Stimulated activated naive CD8-positive, alpha-beta T cell treated with anti-CD3 and anti-CD28 coated beads, Interleukin-15, Interleukin-2, amounts not matched to agents 100 U/mL and 50 U/mL, for 24 hours (primary cell): ENCODE measurements at places on chromosomes 7 and 10.

GRCh38 chr10:65950075-65950474 lies 975.8 kb upstream of the LRRTM3 start:
- no peak for DNase-seq

- no peak for DNase-seq
Observed at GRCh38 chr7:102396710-102397019, 502 bp downstream of the PRKRIP1 start.

DNA sequence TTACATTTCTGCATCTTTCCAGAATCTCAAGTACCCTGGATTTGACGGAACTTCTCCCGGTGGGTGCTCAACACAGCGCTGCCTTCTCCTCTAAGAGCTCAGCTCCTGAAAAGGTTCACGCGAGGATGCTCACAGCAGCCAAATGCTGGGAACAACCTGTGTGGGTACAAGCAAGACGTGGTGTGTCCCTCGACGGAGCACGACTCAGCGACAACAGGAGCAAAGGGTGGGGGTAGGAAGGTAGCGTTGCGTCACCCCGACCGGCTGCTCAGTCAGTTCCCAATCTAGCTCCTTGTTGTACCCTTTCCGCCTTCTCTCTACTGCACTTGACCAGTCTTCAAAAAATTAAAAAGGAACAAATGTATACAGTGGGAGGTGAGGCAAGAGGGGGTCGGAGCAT lies 117.3 kb downstream of the PTPRN2 start:
- DNase-seq, result no peak

GRCh38 chr10:79255007-79255507 lies 92.2 kb upstream of the PPIF start:
- no peak for DNase-seq

DNA sequence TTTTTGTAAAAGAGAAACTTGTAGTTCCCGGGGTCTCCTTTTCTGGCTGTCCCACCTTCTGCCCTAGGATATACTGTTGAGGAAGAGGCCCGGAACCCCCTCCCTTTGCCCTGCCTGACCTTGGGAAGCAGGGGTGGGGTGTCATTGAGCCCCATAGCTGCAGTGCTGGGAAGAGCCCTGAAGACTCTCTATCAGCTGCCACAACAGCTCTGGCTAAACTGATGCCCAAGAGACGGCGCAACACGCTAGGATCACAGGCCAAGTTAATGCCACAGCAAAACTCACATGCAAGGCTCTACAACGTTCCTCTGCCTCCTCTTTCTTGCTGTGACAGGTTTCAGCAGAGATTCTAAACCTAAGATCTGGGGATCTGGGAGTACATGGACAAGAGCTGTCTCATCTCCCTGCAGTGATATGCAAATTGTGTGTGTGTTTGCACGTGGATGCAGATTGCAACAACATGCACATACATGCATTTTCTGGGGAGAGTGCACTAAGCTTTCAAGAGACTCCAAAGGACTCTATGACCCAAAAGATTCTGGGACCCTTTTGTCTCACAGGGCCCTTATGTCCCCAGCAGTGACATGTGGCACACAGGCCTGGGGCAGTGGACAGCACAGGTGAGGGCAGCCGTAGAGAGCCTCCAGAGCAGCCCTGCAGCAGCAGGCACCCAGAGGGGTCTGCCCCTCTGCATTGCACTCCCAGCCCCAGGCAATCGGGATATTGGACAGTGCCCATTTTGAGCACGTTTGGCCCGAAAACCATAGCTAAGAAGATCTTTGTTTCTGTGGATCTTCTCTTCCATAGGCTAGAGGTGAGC lies 2.5 kb downstream of the RASSF4 start:
- no peak for DNase-seq

DNA sequence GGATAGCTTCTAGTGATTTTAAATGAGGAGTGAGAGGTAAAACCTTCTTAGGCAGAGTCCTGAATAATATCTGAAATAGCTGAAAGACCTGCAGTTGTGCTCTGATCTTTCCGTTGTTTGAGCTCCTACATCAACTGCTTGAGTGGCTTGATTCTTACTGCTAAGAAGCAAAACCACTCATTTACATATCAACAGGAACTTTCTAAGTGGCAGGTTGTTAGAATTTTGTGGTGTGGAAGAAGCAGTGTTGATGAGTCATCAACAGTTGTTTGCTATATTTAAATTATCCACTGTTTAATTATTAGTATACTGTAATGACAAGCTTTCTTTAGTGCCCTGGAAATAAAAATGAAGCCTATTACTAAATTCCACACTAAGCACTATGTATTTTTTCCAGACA lies 689.5 kb downstream of the DNAJB9 start:
- DNase-seq, result no peak

- no peak for DNase-seq
Observed at GRCh38 chr10:6654571-6654970, 74.5 kb upstream of the PRKCQ start.

GRCh38 chr7:151233804-151234203 lies 1.5 kb downstream of the CHPF2 start:
- no peak for DNase-seq

DNA sequence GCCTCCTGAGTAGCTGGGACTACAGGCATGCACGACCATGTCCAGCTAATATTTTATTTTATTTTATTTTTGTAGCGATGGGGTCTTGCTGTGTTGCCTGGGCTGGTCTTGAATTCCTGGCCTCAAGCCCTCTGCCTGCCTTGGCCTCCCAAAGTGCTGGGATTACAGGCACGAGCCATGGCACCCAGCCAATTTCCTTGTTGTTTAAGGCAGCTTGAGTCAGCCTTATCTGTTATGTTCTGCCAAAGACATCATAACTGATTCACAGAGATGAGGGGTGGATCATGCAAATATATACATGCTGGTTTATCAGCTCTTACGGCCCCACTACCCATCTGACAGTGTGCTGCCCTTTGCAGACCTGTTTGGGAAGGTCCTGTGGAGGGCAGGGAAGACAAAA lies 826.7 kb downstream of the TYW1 start:
- DNase-seq, result no peak

GRCh38 chr10:73366381-73367298 lies 8.0 kb upstream of the CFAP70 start:
- no peak for DNase-seq

DNA sequence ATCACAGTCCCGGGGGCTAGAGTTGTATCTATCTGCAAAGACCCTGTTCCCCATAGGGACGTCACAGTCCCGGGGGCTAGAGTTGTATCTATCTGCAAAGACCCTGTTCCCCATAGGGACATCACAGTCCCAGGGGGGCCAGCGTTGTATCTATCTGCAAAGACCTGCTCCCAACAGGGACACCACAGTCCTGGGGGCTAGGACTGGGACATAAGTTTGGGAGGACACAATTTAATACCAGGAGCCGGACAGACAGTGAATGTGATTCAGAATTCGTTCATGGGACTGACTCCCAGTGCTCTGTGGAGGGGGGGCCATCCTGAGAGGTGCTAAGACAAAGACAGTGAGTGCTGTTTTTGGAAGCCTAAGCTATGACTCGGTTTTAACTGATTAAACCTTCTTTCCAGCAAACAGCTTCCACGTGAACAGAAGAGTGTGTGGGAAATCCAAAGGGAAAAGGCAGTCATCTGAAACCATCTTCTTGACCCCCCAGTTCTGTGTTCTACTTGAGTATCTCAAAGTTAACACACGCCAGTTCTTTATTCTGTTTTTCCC lies 153.0 kb downstream of the DIP2C start:
- no peak for DNase-seq

DNA sequence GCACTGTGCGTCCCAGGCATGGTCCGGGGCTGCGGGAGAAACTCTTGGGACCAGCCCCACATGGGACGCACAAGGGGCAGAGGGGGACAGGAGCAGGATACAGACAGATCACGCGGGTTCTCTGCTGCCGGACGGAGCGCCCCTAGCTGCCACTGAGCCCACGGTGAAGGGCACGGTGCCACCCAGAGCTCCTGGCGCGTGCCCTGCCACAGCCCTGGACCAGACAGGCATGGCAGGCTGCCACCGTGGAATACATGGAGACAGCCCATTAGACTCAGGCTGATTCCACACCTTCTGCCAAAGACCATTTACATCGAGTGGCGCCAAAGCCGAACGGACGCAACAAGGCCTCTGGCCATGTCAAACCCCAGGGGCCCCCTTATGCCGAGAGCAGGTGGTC lies 90.4 kb downstream of the MAD1L1 start:
- DNase-seq, result no peak

DNA sequence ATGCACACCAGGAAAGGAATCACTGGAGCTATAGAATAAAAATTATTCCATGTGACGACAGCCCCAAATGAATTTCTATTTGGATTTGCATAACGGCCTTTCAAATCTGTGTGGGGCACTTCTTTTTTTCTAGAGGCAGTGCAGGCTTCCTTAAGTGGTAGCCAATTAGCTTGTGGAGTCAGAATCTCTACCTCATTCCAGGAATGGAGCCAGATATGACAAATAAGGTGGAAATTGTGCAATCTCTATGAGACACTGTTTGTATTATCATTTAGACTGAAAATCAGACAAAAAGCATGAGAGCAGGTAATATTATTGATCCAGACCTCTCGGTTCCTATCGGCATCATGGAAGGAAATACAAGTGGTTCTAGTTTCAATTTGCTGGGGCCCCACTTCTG lies 78.7 kb downstream of the BEND7 start:
- no peak for DNase-seq

DNA sequence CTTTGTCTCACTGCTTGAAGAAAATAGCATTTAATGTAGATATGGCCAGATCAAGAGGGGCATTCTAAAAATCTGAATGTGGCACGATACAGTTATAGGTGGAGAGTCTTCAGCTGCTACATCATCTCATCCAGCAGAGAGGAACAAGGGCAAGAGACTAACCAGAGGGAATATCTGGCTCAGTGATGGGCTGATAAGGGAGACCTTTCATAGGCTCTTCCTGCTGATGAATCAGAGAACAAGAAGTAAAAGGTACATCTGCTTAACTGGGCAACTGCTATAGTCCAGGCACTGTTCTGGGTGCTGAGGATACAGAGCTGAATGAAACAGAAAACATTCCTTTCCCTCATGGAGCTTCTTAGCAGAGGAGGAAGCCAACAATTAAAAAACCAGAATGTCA lies 37.9 kb downstream of the PIP4K2A start:
- DNase-seq, result no peak

DNA sequence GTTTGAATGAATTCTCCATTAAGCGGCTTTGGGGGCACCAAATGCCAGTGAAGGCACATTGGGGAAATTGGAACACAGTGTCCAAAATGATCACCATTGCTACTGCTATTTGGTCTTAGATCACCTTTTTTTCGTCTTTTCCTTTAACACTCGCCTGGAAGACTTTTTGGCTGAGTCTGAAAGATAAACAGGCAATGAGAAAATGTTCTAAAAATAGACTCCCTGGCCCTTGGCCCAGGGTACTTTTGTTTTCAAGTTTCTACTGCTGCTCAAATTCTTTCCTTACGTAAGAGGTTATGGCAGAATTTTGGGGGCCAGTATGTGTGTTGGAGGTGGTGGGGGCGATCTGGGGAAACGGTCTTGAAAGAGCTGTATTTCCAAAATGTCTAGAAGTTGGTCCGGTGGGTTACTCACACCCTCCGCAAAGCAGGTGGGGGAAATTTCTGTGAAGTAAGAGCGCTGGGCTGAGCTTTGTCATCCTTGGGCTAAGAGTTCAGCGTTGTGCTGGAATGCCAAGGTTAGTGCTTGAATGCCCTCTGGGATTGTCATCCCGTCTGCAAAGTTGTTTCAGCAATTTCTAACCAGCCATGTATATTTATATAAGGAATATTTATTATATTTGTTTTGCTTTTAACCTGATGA lies 1.3 kb upstream of the ITPRIP start:
- DNase-seq, result no peak

- DNase-seq, result no peak
Observed at GRCh38 chr7:20151708-20152456, 65.3 kb downstream of the MACC1 start.

- DNase-seq, result no peak
Observed at GRCh38 chr10:103758294-103758681, 97.1 kb downstream of the SH3PXD2A start.

- no peak for DNase-seq
Observed at GRCh38 chr10:51008346-51008745, 65.9 kb upstream of the PRKG1 start.

DNA sequence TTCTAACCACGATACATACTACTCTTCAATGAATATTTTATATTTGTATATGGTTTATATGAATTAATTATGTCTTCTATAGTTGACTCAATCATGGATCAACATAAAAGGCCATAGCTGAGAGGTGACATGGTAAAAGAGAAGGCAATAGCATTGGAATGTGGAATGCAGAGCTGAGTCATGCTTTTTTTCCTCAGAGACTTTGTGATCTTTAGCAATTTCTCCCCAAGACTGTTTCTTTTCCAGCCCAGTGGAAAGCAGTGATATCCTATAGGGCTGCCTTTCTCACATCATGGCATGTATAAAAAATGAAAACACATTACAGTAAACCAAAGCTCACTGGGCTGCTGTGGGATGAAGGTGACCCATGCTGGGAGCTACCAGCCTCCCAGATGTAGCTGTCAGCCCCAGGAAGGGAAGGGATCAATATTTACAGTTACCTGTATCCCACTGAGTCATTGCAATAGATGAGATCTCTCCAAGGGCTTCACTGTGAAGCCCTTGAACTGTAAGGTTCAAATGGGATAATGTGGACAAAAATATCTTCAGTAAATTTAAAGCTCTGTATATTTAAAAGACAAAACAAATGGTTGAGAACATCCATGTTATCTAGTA lies 30.2 kb downstream of the SLC39A12 start:
- DNase-seq, result no peak

DNA sequence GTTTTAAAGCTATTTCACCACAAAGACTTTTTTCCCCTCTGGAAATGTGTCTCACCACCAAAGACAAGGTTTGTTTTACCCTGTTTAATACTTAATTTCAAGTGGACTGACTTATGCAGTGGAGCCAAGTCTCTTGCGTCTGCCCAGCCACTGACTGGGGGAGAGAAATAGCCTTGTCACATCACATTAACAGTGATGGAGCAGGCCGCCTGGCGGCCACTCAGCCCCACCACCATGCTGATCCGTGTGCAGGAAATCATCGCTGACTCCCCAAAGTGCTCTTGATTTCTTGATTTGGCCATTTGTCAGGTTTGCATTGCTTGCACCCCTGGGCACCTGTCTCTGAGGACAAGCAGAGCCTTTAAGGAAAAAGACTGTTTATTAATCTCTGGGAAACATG lies 334.1 kb downstream of the GLRX3 start:
- DNase-seq, result no peak
